ENCODE measurements at places on chromosomes 6 and 20. TPM values are rescaled to one million over a fixed set of nuclear protein-coding genes. Genes with fewer than 3 reads are reported as not detected.

- no peak for DNase-seq
Measured at GRCh38 chr6:108156180-108156937, 9.5 kb upstream of the NR2E1 start.

- no peak for DNase-seq
Measured at GRCh38 chr6:34259529-34260069, 10.8 kb upstream of the SMIM29 start.

DNA sequence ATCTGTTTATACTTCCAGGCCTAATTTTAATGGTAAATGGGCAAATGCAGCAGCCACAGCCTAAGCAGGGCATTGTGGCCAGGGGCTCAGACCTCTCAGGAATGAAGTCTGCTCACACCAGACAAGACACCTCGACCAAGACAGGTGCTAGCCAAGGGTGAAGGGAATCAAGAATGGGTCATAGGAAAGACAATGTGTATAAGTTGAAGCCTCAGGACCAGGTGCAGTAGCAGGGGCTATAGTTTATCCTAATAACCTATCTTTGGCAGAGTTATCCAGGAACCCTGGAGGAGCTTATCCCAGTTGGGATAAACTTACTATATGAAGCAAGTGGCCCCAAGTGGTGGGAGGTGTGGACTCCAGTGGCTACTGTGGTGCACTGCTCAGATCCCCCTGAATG, 165.0 kb upstream of the TAB2 start:
- no peak for DNase-seq

DNA sequence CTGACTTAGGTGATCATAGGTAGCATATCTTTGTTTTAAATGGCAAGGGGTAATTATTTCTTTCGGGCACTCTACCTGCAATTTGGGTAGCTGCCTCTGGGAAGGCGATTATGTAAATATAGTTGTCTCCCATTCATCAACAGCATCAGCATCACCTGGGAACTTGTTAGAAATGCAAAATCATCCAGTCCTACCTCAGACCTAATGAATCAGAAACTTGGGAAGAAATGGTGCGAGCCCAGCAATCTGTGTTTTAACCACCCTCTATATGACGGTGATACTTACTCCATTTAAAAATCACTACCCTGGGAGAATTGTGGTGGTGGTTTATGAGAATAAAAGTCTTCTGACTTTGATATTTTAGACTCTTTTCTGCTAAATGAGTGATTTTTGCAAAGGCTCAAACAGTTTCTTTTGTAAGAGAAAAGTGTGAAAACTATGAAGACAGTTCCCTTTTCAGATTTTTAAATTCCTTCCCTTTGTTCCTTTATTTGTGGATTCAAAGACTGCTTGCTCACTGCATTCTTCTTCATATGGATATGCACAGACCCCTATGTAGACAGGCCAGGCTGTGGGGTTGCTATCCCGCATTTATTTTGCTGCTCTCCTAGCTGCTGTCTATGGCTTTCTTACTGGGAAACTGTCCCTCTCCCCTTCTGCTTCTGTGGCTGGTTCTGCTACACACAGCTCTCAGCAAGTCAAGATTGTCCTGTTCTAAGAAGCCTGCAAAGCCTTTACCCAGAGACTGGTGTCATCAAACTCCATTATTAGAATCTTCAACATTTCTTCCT, 365.3 kb downstream of the RNF144B start:
- DNase-seq: no peak

- no peak for DNase-seq
Measured at GRCh38 chr6:161003336-161003735, 11.8 kb downstream of the MAP3K4 start.

- no peak for DNase-seq
Measured at GRCh38 chr6:148514091-148514845, 171.6 kb downstream of the SASH1 start.

GRCh38 chr6:13729891-13730290, 18.3 kb upstream of the RANBP9 start:
- DNase-seq: no peak

DNA sequence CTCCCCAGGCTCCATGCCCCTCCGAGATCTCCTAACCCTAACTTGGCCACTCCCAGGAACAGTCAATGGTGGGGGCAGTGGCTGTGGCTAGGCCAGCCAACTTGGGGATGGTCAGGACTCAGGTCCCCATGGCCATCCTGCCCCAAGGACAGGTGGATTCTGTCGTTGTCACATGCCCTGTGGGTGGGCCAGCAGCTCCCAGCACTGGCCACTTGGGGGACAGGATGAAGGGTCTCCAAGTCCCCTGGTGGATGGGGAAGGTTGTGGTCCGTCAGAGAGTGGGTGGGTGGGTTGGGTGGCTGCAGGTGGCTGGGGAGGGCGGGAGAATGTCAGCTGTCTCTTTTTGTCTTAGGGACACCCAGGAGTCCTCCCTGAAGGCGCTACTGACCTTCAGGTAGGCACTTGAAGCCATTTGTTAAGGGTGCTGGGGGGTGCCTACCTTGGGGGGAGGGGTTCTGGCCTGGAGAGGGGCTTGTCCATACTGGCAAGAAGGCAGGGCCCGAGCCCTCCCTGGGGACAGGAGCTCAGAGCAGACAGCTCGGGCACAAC, 5.5 kb downstream of the COL9A3 start:
- no peak for DNase-seq

Gene OTOR
- not detected for total RNA-seq

GRCh38 chr6:101085327-101085726, 204.2 kb upstream of the ASCC3 start:
- no peak for DNase-seq

DNA sequence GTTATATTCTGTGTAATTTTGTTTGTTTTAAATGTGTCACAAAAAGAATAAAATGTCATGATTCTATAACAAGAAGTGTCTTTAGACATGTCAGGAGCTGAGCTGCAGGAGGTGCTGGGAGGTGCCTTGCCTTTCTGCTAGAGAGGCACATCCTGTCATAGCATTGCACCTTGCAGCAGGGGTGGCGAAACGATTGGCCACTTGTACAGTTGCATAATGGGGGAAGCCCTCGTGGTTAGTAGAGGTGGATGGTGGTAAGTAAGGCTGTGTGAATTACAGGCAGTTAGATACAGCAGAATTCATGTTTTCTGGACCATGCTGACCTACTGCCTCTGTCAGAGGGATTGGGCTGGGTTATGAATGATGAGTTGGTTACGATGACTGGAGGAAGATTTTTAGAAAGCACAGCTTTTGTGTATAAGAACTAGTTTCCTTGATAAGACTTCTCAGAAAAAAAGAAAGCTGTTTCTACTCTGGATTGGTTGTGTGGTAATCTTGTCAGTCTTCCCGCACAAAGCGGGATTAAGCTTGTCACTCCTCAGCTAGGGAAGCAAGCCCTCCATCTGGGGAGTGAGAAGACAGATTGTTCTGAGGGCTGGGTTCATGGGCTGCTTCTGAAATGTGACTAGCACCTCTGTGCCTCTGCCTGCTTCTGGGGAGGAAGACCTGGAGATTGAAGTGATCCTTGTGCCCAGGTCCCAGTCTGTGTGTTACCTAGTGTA, 74.9 kb downstream of the FOXO3 start:
- no peak for DNase-seq

Gene EFCAB8
- total RNA-seq: not detected

Gene NEURL2
- 3.4 TPM for total RNA-seq

DNA sequence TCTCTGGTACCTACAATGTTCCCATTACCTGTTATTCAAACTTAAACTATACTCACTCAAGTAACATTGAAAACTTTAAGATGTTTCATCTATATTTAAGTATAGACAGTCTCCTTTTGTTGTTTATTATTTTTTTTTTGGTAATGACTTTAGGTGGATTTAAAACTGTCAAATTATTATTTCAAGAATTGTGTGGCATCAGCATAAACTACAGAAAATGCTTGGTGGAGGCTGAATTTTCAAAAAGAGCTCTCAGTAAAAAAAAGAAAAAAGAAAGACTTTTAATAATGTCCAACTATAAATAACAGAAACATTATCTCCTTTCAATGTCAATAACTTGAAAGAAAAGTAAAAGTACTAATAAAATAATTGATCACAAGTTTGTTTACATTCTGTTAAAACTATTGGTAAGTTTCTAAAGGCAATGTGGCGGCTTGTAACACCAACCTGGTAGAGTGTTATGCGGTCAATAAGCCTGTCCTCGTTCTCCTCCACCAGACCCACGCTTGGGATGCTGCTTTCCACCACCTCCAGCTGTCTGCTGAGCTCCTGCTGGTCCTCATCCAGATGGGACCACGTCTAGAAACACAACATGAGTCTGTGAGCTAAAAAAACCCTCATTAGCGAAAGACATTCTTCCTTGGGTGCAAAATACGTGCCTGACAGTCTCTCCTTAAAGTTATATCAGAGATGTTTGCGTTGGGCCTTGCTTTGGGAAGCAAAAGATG, 400.6 kb downstream of the SYNE1 start:
- no peak for DNase-seq

- DNase-seq: no peak
Measured at GRCh38 chr6:82227770-82228169, 19.8 kb downstream of the IBTK start.
